ENCODE measurements at places on chromosomes 2 and 18.

DNA sequence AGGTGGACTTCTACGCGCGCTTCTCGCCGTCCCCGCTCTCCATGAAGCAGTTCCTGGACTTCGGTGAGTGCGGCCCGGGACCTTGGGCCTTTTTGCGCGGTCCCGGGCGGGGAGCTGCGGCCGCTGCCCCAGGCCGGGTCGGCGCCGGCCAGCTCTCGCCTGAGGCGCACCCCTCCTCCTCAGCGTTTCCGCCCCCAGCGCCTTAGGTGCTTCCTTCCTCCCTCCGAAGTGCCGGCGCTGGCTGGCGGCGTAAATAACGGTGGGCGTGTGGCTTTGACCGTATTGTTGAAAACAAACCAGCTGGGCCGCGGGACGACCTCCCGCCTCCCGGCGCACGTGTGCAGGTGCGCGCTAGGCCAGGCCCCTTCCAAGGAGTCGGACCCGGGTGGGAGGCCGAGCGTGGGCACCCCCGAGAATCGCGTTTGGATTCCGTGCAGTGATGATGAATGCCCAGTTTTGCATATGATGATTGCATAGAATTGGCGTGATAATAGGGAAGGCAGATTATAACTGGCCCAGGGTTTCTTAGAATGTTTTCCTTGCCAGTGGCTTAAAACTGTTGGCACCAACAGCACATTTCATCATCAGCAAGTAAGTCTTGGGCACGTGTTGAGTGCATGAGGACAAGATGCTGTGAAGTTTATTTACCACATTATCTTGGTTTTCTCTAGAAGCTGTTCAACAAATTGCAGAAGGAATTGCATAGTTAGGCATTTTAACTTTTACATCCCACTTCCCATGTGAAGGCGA is 569 bp downstream of the PDK1 start:
- DNase-seq = no peak

DNA sequence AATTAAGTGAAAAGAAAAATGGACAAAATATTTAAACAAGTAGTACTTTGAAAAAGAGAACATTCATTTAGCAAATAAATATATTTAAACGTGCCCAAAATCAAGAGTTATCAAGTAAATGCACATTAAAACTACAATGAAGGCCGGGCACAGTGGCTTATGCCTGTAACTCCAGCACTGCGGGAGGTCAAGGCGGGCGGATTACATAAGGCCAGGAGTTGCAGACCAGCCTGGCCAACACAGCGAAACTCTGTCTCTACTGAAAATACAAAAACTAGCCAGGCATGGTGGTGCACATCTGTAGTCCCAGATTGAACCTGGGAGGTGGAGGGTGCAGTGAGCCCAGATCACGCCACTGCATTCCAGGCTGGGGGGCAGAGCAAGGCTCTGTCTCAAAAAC is 9.8 kb downstream of the STAM2 start:
- no peak for DNase-seq

DNA sequence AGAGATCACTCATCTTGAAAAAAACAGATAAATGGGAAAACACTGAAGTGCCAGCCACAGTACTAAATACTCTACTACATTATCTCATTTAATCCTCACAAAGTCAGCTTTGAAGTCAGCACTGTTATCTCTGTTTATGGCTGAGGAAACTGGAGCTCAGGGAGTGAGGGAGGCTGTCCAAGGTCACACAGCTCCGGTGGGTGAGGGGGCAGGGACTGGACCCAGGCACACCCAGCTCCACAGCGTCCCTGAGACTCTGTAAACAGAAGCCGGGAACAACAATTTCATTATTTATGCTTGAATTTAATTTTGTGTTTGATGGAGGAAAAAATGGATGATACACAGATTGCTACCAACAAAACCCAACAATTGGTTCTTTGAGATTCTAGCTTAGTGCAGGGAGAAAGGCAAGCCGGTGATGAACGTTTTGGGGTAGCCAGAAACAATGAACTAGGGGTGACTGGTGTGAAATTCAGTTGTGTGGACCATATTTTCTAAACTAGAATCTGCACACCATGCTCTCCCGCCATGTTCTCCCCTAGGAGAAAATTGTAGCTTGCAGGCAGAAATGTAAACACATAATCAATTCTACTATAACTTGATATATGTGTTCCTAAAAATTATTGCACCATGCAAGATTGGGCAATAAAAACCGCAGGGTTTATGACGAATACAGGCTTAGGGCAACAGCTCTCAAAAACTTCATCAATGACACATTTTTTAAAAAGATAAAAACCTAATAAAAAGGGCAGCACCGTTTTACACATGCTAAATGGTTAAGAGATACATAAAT is at the start of gene GREB1:
TSS of gene GREB1 (plus strand) at position 768 of the 793 bp plus-strand sequence. CDS start 22,570 bp downstream, outside the sequence.
- DNase-seq = no peak

DNA sequence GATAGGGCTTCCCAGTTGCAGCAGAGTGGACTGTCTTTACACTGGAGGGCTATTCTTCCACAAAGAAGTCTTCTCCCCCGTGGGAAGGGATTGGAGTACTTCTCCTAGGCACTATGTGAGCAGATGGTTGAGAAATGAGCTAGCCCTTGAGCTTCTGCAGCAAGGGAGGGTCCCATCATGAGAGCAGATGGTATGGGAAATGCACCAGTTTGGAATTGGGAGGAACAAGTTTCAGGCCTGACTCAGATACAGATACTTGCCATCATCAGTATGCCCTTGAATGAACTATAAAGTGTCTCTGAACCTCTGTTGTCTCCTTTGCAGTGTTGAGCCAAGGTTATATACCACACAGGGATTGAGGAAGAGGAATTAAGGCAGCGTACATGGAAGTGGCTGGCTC is 757.4 kb downstream of the RNF144A start:
- DNase-seq = no peak

DNA sequence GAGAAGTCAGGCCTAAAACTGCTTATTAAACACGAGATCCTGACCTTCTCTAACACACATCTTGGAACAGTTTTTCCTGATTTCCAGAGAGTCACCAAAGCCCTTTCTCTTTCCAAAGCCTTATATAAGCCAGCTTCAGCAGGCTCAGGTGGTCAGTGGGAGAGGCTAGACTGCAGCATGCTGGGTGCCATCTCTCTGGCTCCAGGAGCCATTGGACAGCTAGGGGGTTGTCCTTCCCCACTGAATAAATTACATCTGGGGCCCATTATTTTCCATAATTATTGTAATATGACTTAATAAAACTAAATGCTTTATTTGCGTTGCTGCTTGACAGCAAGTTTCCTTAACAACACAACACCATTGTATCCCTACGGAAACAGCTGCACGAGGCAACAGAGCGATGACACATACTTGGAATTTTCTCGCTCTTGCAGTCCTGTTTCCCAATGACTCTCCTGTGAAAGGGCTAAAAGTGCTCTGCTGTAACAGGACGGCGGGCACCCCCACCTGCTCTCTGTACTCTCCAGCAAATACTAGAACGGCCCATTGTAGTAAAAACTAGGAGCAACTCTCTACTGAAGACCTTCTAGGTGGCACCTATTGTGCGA is 160.6 kb downstream of the RNF144A start:
- DNase-seq = no peak

DNA sequence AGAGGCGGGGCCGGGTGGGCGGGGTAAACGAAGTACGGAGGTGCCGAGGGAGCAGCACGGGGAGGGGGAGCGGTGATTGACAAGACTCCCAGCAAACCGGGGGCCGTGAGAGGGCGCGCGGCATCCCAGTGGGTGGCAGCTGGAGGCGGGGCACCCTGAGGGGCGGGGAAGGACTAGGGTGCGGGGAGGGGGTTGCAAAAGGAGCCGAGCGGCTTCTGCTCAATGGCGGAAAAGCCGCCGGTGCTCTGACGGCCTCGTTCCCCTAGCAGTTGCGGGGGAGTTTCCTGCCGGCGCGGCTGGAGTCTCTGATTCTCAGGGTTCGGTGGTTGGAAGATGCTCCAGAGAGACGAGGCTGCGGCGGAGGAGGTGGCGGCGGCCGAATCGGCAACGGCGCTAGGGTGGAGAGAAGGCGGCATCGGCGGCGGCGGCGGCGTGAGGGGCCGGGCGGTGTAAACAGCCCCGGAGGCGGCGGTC is at the start of gene PPM1B:
TSS of gene PPM1B (plus strand) at position 195 of the 474 bp plus-strand sequence. CDS start 32,325 bp downstream, outside the sequence.
- DNase-seq = peak; percentile 99

DNA sequence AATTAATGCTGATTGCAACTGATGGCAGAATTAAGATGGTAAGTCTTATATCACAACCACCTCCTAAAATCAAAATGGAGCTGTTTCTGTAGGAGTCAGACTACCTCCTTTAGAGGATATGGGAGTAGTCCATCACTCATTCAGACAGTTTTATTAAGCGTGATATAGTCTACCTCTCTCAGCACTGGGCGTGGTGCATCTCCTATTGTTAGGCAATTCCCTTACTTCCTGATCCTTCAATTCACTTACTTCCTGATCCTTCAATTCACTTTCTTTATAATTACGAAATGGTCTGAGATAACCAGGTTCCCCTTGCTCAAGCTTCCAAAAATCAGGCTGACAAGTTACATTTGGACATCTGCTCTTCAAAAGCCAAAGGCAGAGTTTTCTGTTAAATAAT is 31.9 kb downstream of the ATP8B1 start:
- no peak for DNase-seq

DNA sequence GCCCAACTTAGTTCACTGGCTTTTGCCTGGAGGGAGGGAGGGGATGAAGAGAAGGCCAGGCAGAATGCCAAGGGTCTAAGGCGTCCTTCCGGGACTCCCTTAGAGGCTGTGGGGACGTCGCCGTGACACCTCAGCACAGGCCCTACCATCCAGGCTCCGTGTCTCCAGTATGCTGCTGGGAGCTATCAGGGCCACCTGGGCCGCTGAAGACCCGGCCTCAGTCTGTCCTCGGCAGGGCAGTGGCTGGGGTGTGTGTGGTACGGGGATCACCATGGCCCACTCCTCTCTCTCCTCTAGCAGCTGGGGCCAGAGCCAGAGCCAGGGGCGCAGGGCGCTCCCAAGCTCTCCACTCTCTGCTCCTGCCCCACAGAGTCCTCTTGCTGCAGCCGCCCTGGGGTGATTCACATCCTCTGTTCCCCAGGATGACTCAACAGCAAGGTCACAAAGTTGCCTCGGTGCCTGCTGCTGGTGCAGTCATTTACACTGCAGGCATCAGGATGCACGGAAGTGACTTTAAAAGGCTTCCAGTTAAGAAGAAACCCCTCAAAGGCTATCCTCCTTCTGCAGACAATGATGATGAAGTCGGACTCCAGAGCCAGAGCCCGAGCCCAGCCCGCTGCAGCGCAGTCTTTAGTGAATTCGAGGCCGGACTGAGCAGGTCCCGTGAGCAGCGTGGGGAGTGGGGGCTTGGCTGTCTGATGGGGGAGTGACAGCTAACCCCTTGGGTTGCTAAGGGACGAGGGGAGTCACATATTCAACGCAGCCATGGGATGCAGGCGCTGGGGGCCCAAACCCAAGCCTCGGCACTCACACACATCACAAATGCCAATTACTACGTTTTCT is 31.9 kb downstream of the SNORC start:
- DNase-seq = no peak

DNA sequence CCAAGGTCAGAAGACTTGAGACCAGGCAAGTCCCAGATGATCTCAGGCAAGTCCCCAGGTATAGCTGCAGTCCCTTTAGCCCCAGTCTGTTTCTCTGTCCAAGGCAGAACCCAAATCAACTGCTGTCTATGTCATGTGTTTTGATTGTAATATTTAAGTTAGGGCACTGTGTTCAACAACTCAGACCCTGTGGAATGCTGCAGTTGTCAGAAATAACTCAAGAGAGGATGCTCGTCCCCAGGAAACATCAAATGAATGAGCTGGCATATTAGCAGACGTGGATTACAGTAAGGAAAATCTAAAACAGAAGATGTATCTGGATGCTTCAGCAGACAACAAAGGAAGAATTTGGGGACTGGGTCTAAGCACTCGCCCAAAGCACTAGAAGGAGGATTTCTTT is 70.1 kb downstream of the BCL11A start:
- DNase-seq = no peak

GRCh38 chr2:32290000-32290339 is 12.3 kb downstream of the YIPF4 start:
- DNase-seq = no peak

GRCh38 chr2:239724194-239724849 is 300.8 kb downstream of the NDUFA10 start:
- DNase-seq = no peak

DNA sequence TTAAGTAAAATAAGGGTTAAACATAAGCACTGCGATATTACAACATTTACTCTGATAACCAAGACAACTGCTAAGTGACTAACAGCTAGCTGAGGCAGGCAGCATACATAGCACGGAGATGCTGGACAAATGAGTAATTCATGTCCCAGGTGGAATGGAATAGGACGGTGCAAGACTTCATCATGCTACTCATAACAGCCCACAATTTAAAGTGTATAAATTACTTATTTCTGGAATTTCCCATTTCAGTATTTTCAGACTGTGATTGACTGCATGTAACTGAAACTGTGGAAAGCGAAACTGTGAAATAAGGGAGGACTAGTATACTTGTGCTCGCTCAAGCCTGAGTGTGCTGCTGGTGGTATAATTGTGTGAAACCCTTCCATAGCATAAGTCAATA is 12.9 kb downstream of the IER3IP1 start:
- DNase-seq = no peak

DNA sequence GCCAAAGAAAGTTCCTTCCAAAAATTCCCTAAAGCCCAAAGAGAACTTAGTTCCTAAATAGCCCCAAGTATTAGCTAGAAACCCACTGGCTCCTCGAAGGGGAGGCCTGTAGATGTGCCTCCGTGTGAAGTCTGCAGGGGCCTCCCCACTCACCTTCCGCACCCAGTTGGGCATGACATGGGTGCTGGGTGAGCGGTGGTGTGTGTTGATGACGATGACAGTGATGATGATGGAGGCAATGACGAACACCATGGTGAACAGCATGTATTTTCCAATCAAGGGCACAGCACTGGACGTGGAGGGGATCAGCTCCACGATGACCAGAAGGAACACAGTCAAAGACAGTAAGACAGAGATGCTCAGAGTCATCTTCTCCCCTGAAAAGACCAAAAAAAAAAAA is 14.5 kb downstream of the CHRNA1 start:
- no peak for DNase-seq

DNA sequence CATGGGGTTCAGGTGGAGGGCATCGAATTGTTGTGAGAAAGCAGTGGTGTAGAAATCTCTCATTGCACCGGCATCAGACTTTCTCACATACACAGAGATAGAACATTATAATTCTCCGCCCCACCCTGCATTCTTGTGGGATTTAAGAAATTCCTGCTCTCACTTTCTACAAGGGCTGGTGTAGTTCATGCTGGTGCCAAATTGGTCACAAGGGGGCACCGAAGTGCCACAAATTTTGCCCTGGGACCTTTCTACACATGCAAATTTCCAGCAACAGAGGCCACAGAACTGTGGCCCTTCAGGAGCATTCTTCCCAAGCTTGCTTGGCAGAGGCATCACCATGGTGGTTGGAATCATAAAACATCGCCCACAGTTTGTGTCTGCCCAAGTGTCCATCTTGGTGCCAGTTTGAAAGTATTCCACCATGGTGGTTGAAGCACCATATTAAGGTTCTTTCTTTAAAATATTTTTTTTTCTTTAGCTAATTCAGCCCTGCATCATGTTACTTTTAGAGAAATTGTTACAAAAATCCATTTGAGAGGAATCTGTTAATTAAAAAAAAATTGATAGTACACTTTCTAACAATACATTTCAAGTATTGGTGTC is 521.2 kb upstream of the FANCL start:
- DNase-seq = no peak

GRCh38 chr2:204250692-204251091 is 294.6 kb upstream of the PARD3B start:
- no peak for DNase-seq

- no peak for DNase-seq
Observed at GRCh38 chr2:159093497-159093896, 125.1 kb downstream of the TANC1 start.

All from activated CD8-positive, alpha-beta memory T cell treated with anti-CD3 and anti-CD28 coated beads for 1 hour (primary cell).